Eye (tissue), 1 donor: ENCODE measurements at places on chromosomes 1 and 21.
A peak's percentile ranks its signal among the peaks of the same experiment; 100 is the strongest.

DNA sequence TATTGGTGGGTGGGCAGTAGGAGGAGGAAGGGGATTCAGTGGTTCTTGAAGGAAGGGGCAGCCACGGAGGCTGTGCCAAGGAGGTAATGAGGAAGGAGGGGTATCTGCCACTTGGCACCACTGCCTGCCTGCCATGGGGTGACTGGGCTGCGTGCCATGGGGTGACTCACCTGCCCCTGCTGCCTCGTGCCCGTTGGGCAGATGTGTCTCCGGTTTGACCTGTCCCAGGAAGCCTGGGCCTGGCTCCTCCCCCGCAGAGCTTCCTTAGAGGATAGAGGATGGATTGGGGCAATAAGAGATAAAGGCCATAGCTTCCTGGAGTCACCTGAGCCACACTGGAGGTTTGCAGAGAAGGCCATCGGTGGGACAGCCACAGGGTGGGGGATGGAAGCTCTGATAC lies 1.7 kb downstream of the PADI3 start:
- DNase-seq = no peak

DNA sequence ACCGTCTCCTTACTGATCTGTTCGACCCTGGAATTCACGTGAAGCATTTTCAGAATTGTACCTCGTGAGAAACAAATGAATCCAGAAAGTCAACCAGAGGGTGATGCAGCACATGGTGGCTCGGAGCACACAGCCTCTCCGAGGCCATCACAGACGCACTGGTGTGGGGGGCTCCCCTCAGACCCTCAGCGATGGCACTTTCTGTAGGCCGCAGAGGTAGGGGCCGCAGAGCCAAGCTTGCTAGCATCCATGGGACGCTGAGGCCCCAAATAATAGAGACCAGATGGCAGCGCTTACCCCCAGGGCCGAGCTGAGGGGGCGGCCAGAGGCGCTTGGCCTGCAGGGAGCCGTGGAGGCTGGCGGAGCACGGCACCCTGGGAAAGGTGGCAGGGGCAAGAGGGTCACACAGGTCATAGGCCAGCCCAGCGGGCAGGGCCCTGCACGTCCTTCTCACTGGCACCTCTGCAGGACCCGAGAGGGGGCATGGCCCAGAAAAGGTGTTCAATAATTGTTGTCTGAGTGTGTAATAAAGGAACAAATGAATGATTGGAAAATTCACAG lies 28.1 kb upstream of the COL6A2 start:
- no peak for DNase-seq

DNA sequence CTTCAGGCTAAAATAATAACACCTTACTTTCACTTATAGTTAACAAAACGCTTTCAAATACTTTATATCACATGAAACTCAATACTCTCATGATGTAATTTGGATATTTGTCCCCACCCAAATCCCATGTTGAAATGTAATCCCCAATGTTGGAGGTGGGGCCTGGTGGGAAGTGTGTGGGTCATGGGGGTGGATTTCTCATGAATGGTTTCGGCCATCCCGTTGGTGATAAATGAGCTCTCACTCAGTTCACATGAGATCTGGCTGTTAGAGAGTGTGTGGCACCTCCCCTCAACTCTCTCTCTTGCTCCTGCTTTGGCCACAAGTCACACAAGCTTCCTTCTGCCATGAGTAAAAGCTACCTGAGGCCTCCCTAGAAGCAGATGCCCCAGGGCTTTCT lies 22.5 kb upstream of the PTGFRN start:
- DNase-seq = no peak

DNA sequence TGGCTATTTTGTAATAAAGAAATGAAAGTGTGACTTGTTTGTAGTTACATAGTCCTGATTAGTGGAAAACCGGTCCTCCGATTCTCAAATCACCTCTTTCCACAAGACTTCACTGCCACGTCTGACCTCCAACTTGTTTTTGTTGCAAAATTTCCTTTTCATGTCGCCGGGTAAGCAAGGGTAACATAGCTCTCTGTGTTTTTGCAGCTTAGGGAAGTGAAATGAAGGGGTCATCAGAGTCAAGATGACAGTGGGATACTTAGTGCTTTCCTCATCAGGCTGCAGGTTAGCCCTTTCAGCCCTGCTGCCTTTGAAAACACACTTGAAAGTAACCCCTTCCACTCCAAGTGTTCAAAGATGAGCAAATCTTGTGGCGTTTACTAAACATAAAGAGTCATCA lies 217.9 kb downstream of the USP25 start:
- no peak for DNase-seq

- no peak for DNase-seq
Observed at GRCh38 chr1:63592536-63593302, 492 bp upstream of the PGM1 start.

DNA sequence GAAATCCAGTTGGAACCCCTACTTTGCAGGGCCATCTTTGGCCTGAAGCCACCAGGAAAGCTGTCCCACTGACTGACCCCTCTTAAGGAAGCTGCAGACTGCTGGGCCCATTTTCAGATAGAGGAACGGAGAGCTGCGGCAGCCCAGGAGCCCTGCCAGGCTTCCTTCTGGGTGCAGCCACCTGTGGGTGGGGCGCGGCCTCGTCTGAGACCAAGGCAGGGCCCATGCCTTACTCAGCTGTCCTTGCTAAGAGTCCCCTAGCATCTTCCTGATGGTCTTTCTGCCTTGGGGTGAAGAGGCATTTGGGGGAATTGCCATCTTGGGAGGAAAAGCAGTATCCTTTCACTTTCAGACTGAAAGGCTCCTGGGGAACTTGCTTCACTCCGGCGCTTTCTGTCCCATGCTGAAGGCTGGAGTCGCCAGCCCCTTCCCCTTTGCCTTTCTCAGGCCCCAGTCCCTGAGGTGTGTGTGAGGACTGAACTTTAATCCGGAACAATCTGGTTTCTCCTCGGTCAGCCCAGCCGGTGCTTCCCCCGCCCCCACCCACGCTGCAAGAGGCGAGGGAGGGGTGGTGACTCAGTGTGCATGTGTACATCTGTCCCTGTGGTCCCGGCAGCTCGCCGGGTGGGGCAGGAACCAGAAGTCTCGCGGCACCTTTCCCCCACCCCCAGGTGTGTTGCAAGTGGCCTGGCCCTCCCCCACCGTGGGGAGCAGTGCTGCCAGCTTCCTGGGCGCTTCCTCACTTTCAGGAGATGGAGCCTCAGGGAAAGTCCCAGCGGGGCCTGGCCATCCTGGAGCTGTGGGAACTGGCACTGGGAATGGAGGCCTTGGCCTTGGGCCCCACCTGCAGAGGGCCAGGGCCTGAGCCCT lies 5.1 kb downstream of the ZC3H12A start:
- DNase-seq = no peak

DNA sequence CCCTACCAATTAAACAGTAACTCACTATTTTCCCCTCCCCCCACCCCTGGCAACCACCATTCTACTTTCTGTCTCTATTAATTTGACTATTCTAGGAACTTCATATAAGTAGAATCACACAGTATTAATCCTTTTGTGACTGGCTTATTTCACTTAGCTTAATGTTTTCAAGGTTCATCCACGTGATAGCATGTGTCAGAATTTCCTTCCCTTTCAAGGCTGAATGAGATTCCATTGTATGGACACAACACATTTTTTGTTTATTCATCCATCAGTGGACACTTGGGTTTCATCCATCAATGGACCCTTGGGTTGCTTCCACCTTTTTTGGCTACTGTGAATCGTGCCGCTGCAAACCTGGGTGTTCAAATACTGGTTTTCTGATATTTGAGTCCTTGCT lies 41.7 kb downstream of the EIF2D start:
- no peak for DNase-seq

DNA sequence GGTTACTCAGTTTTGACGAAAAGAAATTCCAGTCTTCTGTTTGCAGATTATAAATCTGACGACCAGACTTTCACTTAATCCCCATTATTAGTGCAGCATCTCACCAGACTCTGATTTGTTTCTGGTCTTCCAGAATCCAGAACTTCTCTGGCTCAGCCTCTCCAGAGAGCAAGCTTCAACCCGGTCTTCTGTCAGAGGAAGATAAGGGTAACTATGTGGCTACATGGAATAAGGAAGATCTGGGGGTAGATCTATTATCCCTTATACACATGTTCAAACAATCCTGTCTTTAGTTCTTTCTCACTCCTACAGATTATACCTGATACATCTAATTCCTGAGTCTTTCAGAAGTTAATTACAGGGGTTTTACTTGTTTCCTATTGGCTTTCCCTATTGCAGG lies 9.9 kb downstream of the PHTF1 start:
- DNase-seq = no peak

GRCh38 chr1:109721042-109721441 lies 9.0 kb downstream of the GSTM5 start:
- no peak for DNase-seq

- no peak for DNase-seq
Observed at GRCh38 chr1:199878823-199879222, 148.7 kb upstream of the NR5A2 start.

- DNase-seq = peak; percentile 96
Observed at GRCh38 chr21:41678924-41679318, 87.9 kb downstream of the RIPK4 start.

DNA sequence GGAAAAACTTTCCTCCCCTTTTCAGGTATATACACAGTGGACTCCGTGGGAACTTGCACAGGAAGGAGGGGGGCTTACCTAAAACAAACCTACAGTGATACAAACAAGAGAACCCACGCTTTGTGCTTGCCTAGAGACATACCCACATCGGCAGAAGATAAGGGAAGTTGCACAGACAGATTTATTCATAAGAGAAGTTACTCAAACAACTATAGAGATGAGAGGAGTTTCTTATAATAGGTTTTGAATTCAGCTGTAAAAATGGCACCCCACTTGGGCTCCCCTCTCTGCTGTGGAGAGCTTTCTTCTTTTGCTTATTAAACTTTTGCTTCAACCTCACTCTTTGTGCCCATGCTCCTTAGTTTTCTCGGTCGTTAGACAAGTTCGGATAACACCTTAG lies 1.8 kb upstream of the DUSP12 start:
- no peak for DNase-seq

DNA sequence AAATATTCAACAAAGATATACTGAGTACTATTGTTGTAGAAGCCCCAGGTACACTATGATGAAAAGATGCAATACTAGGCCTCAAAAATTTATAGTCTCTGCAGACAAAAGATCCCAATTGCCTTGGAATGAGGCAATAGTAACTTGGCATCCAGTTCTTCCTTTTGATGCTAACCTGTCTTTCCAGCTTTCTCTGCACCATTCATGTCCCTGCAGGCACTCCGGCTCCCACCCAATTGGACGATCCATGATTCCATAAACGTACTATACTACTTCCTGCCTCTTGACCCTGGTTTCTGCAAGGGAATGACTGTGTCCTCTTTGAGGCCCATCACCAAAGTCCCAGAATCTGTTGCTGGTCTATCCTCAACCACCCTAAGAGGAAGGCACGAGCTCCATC lies 8.0 kb upstream of the TAGLN2 start:
- DNase-seq = no peak

- no peak for DNase-seq
Observed at GRCh38 chr21:32315511-32316281, 17.0 kb downstream of the MRAP start.

DNA sequence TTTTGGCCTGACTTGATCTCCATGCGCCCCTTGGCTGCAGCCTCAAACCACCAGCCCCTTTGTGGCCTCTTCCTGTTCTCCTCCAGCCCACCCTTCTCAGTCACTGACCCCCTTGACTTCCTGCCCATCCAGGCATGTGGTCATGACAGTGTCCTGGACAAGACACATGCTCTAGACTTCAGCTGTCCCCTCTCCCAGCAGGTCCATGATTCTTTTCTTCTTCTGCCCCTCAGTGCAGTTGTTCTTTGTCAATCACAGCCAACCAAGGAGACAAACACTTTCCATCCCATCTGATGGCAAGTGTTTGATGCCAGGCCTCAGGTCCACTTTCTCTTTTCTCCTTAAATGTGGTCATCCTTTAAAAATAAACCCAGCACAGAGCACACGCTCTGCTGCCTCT lies 49.7 kb downstream of the SYT6 start:
- DNase-seq = no peak

GRCh38 chr1:208189183-208189582 lies 55.0 kb downstream of the PLXNA2 start:
- no peak for DNase-seq

GRCh38 chr1:27542463-27543273 lies 52.7 kb upstream of the WASF2 start:
- DNase-seq = no peak

- DNase-seq = no peak
Observed at GRCh38 chr1:1841575-1841995, 49.3 kb downstream of the GNB1 start.

GRCh38 chr21:18275781-18276180 lies 31.1 kb downstream of the CHODL start:
- DNase-seq = no peak

- peak; percentile 76 for DNase-seq
Observed at GRCh38 chr1:210252621-210253051, 20.0 kb downstream of the SERTAD4 start.

DNA sequence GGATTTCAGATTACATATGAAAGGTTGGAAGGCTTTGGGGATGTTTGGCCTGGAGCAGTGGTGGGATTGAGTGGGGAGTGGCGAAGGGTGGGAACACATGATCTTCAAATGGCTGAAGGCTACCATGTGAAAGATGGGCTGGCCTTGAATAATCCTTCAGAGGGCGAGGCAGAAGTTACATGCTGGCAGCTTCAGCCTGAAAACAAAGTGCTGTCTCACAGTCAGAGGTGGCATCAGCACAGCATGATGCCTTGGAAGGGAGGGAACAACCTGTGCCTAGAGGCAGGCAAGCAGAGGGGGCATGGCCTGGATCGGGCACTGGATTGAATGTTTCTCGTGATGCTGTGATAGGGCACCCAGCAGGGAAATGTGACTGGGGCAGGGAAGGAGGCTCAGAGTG lies 130.8 kb downstream of the BEND5 start:
- no peak for DNase-seq

DNA sequence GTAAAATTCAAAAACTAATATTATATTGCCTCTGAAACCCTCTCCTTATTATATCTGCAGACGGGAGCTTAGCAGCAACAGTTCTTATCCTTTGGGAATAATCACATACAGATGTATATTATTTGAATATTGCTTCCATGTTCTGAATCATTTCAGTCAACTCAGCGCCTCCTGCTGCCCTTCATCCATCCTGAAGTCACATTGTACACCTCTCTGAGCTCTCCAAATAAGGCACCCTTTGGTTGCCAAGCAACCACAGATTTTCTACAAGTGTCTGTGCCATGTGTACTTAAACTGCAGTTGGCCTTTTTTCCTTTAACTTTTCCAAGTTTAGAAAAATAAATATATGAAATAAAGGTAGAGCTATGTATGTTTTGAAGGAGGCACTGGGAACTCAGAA lies 384.3 kb downstream of the LRRIQ3 start:
- DNase-seq = peak; percentile 27

- DNase-seq = peak; percentile 28
Observed at GRCh38 chr1:96968541-96968940, 247.0 kb downstream of the PTBP2 start.
